Fibroblast of villous mesenchyme (primary cell): ENCODE measurements at places on chromosomes 16 and 17.

DNA sequence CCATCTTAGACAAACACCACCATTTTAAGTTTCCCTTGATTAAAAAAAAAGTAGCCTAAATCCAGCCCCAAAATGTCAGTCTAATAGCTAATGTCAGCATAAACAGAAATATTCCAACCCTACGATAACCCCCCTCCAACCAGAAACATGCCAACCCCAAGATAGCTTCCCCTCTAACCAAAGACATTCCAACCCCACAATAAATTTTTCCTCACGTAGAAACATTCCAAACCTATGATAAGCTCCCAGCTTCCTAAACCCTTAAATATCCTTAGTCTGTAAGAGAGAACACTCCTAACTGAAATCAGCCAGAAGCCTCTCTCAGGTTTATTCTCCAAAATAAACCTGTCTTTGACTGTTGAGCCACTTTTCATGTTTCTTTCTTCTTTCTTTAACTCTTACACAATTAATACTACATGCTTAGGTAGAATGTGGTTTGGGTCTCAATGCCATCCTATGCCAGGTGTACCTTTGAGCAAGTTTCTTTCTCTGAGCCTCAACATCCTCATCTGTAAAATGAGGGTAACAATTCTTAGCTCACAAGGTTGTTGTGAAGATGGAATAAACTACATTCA is 10.5 kb upstream of the KRT38 start:
- peak; percentile 54 for DNase-seq

- DNase-seq, result no peak
These were observed 6.5 kb downstream of the IRX5 start for GRCh38 chr16:54936979-54937670.

- DNase-seq, result no peak
These were observed 30.4 kb downstream of the ABCC1 start for GRCh38 chr16:15979801-15980200.

- DNase-seq, result no peak
These were observed 2.7 kb downstream of the PPP1R1B start for GRCh38 chr17:39629494-39629880.

DNA sequence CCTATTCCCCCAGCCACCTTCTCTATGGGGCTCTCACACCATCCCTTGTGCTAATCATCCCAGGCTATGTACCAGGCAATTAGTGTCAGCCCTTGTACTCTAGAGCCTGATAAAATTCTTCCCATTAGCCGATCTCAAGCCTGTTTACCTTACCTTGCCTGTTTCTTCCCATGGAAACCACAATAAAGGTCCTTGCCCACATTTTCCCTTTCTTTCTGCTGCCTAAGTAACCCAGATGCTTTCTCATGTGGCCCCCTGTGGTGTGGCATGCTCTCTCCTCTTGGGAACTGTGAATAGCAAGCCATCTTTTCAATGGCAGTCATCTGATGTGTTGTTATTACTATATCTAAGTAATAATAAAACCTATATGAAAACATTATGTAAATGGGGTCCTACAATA is 265.8 kb upstream of the ELAC2 start:
- no peak for DNase-seq

DNA sequence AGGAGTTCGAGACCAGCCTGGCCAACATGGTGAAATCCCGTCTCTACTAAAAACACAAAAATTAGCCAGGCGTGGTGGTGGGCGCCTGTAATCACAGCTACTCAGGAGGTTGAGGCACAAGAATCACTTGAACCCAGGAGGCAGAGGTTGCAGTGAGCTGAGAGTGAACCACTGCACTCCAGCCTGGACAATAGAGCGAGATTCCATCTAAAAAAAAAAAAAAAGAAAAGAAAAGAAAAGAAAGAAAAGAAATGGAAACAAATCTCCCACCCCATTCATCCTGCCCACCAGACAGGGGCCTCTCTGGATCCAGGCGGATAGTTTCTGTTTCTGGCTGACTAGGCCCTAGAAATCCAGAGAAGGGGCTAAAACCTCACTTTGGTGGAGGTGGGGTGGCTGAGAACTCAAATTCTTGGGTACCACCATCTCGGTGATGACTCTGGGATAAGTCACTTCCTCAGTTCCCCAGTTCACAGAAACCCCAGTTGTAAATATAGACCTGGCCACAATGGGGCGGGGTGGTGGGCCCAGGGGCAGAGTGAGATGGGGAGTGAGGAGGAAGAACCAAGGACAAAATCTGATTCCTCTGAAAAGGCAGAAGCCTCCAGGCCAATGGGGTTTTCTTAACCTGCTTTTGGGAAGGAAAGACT is 22.2 kb downstream of the SOCS1 start:
- DNase-seq, result no peak
